Activated naive CD4-positive, alpha-beta T cell treated with Interleukin-2 at 50 U/mL for 16 hours (primary cell): ENCODE measurements at places on chromosomes 5 and 9.
A peak's percentile ranks its signal among the peaks of the same experiment; 100 is the strongest.

GRCh38 chr5:116585227-116585626 lies 10.6 kb upstream of the SEMA6A start:
- DNase-seq = no peak

- no peak for DNase-seq
These were observed 22.1 kb upstream of the GRPEL2 start for GRCh38 chr5:149323210-149323609.

DNA sequence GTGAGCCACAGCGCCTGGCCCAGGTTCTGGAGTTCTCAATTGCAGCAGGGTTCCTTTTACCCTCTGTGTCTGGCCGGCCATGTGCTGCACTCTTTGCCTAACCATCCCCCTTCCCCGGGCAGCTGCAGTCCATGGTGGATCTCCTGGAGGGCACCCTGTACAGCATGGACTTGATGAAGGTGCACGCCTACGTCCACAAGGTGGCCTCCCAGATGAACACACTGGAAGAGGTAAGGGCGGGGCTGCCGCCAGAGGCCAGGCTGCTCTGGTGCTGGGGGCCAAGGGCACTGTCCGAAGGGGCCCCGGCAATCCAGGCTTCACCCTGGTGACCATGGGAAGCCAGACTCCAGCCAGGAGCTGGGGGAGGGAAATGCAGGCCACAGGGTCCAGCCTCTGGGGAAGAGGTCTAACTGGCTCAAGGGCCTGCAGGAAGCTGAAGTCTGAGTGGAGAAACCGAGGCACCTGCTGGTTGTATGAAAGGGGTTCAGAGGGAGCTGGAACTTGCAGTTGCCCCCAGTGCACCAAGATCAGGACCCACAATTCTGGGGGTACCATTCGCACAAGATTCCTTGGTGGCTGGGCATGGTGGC lies 18.1 kb downstream of the OLFML2A start:
- no peak for DNase-seq

GRCh38 chr9:113486327-113486726 lies 22.8 kb downstream of the RGS3 start:
- DNase-seq = no peak

- DNase-seq = no peak
These were observed 746.3 kb downstream of the CDH18 start for GRCh38 chr5:19241690-19242089.

DNA sequence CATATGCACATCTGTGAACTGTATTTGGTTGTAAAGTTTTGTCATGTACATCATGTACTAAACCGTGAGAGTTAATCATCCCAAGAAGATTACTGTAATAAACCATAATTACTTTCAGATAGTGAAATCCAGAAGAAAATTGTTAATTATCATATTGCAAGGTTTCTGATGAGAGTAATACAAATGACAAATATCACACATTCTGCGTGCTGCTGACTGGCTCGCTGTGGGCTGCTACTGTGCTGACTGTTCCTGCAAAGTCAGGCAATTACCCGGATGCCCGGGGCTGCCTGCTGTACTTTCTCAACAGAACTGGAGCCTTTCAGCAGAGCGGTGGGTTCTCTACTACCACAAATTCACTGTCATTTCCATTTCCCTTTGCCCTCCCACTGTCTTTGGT lies 68.3 kb downstream of the SMARCA2 start:
- DNase-seq = no peak

DNA sequence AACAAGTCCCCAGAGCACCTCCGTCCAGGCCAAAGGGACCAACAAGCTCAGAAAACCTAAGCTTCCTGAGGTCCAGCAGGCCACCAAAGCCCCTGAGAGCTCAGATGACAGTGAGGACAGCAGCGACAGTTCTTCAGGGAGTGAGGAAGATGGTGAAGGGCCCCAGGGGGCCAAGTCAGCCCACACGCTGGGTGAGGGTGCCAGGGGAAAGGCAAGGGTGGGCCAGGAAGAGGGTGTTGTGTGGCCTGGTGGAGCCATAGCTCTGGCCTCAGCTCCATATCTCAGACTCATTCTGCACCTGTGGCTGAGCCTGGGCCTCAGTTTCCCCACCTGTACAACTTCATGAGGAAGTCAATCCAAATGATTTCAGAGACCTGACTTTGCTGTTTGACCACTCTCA lies 20.7 kb downstream of the CD74 start:
- no peak for DNase-seq

GRCh38 chr5:74075501-74076484 lies 449.8 kb downstream of the ARHGEF28 start:
- DNase-seq = no peak

DNA sequence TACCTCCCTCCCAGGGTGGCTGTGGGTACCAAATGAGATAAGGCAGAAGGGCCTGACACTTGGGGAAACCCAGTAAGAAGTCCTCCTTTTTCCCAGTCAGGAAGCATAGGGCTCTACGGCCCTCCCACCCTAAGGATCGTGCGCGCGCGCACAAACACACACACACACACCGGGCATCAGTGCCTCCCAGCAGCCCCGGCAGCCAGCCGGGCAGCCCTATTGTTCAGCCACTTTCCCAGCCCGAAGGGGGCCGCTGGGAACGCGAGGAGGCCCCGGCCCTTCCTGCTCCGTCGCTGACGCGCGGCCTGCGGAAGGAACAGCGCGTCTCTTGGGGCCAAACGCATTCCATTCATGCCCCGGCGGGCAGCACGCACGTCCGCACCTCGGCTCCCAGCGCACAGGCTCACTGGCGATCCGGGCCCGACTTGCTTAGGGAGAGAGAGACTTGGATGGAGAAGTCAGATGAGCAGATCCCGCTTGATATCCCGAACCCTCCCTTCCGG lies 22.6 kb downstream of the DUSP1 start:
- DNase-seq = no peak

GRCh38 chr5:175809531-175810121 lies 61.8 kb upstream of the CPLX2 start:
- no peak for DNase-seq

DNA sequence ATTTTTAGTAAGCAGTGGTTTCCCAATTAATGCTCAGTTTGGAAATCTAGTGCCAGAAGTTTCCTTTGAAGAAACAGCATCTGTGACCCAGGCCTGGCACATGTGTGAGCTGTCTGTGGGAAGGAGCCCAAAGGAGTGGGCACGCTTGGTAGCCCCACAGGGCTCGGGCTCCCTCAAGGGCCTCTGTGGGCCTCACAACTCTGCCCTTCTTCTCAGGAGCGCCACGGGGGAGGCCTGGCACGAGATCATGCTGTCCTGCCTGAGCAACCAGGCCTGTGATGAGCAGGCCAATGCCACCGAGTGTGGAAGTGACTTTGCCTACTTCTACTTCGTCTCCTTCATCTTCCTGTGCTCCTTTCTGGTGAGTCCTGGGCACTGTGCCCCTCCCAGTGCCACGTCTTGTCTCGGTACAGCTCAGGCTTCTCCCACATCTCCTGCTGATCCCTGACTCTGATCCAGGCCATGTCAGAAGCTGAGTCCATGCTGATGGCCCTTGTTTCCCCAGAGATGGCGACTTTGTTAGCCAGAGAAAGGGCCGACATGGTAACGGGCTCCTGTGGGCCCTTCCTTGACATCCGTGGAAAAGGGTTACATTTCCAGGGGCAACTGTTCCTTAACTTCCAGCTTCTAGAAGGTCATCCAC lies 200.4 kb downstream of the CACNA1B start:
- DNase-seq = no peak

DNA sequence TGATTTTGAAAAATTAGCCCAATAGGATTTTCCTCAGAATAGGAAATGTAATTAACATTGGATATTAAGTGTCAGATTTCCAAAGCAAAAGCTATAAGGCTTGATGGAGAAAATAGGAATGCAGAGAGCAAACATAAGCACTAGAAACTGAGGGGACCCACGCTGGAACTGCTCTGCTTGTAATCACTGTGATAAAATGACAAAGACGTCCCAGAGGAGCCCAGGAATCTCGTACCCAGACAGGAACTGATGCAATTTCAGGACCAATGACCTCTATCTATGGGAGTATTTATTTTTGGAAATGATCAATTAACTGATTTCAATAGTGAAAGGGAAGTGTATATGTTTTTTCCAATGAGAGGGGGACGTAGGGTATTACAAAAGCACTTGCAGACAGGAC lies 714.5 kb upstream of the WWC1 start:
- DNase-seq = no peak

DNA sequence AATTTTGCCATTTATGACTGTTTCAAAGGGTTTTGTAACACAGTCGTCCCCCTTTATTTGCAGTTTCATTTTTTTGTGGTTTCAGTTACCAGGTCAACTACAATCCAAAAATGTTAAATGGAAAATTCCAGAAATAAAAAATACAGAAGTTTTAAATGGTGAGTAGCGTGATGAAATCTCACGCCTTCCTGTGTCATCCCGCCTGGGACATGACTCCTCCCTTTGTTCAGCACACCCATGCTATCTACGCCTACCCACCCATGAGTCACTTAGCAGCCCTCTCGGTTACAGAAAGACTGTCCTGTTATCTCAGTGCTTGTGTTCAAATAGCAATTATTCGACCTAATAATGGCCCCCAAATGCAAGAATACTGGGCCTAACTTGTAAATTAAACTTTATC lies 765.3 kb upstream of the ADAMTS16 start:
- DNase-seq = no peak

DNA sequence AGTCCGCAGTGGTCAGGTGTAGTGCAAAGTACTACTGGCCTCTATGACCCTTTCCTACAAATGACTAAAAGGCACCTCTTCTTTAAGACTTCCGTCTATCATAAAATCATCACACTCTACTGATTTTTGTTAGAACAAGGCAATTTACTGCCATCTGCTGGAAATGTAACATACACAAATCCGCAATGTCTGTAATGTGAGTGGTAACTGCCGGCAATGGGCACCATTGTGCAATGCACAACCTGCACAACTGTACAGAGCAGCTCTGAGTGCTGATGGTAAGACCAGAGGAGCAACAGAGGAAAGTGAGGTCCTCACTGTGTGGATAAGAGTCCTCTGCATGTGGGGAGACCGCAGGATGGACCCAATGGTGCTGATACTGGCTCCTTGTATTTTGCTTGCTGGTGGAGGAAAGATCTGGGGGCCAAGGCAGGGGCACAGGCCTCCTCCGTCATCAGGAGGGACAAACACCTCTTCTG lies 103.7 kb downstream of the ATPSCKMT start:
- no peak for DNase-seq

- DNase-seq = peak; percentile 61
These were observed 12.2 kb downstream of the TNIP1 start for GRCh38 chr5:151068433-151069197.

DNA sequence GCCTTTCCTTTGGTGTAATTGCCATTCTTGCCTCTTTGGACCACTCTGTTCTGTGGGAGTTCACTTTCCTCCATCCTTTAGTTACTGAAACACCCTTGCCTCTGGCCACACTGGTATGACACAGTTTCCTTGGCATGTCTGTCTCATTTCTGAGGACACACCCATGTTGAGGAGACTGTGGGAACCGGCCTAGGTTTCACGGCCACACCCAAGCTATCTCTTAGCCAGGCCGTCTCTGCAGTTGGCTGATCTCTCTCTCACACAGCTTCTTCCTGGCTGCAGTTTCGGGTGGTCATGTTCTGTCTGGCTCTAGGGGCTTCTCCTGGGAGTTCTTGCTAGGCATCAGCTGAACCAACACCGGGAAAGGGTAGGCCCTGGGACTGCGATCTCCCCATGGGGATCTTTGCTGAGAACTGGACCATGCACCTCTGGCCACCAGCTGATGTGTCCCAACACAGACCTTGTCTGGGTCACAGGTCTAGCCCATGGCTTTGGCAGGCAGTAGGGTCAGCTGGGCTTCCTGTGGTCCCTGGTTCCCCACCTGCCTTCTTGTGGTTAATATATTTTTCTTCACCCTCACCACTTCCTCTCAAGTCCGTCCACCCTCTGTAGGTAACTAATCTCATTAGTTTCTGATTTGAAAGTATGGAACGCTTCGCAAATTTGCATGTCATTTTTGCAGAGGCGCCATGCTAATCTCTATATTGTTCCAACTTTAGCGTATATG lies 24.9 kb downstream of the ARHGEF37 start:
- no peak for DNase-seq

GRCh38 chr5:11909471-11909870 lies 5.2 kb upstream of the CTNND2 start:
- DNase-seq = no peak

- no peak for DNase-seq
These were observed 33.2 kb downstream of the TNC start for GRCh38 chr9:115084709-115085108.

DNA sequence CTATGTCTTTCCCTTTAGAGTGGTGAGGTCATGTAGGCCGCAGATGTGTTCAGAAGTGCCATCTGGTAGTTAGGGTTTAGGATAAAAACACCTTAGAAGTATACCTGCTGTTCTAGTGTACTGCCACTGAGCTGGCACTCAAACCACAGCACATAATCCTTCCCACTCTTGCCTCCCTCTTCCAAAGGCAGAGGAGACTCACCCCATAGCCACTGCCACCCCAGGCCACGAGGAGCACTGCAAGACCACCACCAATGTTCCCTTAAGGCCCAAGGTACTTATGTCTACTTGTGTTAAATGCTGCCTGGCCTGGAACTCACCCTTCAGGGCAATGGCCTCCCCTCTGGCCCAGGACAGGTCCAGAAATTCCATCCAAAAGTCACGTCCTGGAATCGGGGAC lies 379.5 kb upstream of the EDIL3 start:
- no peak for DNase-seq

DNA sequence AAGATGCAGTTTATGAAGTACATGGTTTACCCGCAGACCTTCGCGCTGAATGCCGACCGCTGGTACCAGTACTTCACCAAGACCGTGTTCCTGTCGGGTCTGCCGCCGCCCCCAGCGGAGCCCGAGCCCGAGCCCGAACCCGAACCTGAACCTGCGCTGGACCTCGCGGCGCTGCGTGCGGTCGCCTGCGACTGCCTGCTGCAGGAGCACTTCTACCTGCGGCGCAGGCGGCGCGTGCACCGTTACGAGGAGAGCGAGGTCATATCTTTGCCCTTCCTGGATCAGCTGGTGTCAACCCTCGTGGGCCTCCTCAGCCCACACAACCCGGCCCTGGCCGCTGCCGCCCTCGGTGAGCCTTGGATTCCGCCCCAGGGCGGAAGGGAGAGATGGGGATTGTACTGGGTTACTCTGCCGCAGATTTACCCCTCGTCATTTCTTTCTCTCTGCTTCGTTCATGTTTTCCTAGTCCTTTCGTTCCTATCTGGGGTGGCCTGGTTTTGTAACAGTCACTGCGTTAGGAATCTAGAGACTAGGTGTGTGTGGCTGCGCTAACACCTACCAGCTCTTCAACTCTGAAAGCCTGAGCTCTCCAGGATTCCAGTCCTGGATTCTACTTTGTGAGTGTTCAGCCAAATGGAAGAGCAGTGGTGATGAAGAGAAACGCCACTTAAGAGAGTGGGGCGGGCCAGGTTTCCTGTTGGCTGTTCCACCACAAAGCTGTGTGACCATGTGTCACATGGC lies 638 bp downstream of the MRPS30 start:
- peak; percentile 50 for DNase-seq
